ENCODE measurements at places on chromosomes 7 and 10.
A peak's percentile ranks its signal among the peaks of the same experiment; 100 is the strongest.

DNA sequence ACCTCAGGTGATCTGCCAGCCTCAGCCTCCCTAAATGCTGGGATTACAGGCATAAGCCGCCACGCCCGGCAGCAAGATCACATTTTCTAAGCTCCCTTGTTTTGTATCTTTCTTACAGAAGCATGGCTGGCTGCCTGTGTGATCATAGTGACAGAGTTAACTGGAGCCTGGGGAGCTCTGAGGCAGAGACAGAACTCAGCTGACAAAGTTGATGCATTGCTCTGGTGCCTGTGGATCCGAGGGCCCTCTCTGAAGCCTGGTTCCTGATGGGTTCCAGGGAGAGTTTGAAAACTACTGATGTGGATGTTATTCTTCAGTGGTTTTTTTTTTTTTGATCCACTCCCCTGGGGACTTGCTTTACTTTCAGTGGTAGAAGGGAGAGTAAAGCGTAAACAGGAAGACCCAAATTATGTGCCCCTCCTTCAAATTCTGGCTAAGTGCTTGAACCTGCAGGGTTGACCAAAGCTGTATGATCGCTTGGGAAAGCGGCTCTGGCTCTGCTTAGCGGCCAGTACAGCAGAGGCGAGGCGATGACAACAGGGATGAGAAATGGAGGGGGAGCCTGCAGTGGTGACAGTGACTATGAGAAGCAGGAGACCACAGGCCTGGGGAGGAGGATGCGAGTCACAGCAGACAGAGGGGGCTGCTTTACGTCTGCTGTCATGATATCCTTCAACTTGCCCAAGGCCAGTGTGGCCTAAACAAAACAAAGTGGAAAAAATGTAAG is 6.8 kb upstream of the EFCAB10 start:
- DNase-seq: no peak

DNA sequence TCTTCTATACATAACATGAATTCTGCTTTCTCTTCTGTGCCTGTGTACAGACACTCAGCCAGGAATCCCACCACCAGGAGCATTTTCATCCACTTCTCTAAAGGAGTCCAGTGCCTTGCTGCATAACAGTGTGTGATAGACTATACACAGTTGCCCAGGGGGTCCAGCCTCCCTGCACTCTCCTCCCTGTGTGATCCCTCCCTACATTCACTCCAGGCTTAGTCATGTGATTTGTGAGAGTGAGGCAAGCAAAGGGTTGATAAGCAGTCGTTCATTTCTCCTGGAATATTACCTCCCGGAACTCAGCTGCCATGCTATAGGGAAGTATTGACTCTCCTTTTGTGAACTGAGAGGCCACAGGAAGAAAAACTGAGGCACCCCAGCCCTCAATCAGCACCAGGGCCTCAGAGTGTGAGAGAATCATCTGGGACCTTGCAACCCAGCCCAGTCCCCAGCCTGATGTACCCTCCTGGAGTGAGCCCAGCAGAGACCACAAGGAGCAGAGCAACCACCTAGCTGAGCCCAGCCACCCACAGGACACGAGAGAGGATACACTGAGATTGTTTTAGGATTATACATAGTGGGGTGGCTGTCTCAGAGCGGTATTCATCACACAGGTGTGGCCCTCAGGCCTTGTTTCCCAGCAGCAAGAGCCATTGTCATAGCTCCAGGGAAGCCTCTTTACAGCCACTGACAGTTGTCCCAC is 45.0 kb upstream of the EEPD1 start:
- no peak for DNase-seq

- DNase-seq: no peak
These were observed 39.7 kb upstream of the HPS1 start for GRCh38 chr10:98486421-98486820.

- DNase-seq: no peak
These were observed 132.6 kb downstream of the GNAT3 start for GRCh38 chr7:80379034-80379982.

DNA sequence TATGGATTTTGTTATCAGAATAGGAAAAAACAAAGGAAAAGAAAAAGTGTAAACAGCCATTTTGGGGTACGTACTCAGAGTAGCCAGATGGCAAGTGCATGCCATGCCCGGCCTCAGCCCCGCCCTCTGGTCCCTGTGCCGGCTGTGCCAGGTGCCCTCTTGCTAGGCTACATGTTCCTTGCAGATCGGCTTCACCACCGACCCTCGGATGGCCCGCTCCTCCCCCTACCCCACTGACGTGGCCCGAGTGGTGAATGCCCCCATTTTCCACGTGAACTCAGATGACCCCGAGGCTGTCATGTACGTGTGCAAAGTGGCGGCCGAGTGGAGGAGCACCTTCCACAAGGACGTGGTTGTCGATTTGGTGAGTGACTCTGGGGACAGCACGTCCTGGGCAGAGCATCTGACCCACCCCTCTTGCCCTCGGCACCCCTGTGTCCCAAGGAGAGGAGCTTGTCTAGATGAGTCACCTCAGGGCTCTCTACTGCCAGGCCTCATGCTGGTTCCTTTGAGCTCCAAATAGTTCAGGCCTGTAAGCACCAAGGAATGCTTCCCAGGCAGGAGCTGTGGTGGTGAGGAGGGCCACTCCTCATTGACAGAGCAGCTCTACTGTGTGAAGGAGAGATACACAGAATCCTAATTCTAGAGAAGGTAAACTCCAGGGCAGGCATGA is 54.9 kb upstream of the ZMIZ2 start:
- DNase-seq: peak; percentile 58

DNA sequence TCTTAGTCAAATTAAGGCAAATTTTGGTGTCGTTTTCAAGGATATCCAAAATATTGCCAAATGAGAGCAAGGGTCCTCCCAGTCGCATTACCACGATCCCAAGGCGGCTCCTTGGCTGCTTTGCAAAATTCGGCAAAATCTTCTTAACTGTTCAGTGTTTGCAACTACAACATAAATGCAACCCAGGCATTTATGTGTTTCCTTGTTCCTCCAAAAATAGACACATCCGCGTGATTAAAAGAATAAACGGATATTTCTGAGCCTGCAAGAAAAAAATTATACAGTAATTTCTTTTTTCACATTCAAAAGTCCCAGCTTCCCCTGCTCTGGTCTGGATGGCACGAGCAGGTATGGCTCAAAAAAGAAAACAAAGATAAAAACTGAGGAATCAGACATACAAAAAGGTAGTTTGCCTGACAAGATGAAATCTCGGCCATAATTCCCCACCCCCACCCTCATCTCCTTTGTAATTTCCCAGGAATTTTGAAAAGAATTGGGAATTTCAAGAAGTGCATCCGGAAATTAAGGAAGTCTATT is 6.0 kb downstream of the SKIDA1 start:
- DNase-seq: no peak

GRCh38 chr7:152674860-152675758 is 832 bp downstream of the XRCC2 start:
- no peak for DNase-seq

DNA sequence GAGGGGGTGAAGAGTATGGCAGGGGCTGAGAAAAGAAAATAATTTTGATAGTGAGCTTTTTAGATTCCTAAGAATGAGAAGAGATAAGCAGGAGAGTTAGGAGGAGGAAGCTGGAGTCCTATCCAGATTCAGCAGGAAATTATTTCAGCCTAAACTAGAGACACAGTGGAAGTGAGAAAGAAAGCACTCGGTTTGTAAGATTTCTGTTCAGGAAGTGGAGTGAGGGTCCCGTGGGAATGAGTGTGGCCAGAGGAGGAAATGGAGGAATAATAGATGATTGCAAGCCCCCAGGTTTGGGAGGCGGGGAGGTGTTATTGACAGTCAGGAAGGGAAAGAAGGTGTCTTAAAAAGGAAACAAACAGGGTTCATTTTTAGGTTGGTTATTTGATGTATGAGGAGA is 84.8 kb upstream of the NRP1 start:
- no peak for DNase-seq

DNA sequence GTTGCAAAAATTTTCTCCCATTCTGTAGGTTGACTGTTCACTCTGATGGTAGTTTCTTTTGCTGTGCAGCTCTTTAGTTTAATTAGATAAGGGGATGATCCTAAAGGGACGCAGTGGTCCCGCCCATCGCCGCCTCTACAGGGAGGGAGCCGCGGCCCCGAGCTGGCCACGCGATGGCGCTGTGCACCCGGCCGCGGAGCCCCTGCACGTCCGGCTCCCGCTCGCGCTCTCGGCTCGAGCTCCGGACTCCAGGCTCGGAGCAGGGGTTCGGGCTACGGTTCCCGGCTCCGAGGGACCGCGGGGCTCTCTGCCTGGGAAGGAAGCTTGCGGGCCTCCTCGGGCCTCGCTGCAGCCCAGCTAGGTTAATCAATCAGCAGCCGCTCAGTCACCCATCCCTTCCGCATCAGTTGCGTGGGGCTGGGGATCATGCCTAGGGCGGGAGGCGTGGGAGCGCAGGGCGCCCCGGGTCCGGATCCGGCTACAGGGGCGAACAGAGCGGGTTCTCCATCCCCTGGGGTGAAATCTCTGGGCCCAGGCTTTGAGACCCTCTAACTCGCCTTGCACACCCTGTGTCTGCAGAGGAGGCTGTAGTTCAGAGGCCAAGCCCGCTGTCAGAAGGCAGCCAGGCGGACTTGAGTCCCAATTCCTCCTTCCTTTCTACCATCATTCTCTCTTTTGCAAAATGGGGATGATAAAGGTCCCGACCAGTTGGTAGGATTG is 97.9 kb downstream of the WDR11 start:
- peak; percentile 75 for DNase-seq

GRCh38 chr7:23434147-23434917 is 36.0 kb downstream of the IGF2BP3 start:
- no peak for DNase-seq

GRCh38 chr7:158494643-158495042 is 93.0 kb downstream of the PTPRN2 start:
- DNase-seq: no peak

- no peak for DNase-seq
These were observed 65.2 kb downstream of the GBF1 start for GRCh38 chr10:102310361-102311024.

GRCh38 chr10:1785835-1786234 is 48.5 kb upstream of the ADARB2 start:
- no peak for DNase-seq

DNA sequence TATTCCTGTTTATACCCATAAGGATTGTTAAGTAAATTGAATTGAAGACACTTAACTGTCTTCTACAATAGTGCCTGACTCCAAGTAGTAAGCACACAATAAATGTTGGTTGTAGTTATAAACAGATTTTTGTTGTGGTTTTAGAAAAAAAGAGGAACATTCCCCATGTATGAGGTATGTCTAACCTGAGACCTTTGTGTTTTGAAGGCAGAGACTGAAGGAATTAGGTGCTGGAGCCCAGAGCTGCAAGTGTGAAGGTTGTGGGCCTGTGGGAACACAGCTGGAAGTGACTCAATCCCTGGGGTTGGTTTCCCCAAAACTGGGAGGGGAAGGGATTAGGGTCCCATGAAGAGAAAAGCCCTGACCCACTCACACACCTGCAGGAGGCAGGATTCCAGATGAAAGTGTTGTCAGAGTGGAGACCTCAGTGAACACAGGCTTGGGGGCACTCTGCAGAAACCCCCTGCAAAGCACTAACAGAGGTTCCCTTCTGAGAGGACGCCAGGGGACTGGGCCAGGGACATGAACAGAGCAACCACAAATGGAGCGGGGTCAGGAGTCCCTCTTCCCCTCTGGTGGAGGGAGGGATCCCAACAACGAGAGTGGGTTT is 265.1 kb upstream of the KLF14 start:
- DNase-seq: no peak

DNA sequence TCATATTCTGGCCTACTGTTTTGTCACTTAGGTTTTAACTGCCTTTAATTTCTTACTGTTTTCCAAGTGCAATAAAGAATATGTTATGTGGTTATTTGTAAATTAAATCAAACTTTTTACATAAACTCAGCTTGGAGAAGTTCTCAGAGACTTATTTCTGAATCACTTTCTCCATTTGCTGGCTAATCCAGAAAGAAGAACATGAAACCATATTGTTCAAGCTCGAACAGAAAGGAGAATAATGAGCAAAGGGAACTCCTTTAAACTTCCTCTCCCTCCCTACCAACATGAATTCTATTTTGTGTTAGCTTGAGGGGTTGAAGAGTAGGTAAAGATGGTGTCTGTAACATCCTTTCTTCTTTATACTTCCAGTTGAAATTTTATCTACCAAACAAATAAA is 52.3 kb downstream of the SHTN1 start:
- DNase-seq: no peak

DNA sequence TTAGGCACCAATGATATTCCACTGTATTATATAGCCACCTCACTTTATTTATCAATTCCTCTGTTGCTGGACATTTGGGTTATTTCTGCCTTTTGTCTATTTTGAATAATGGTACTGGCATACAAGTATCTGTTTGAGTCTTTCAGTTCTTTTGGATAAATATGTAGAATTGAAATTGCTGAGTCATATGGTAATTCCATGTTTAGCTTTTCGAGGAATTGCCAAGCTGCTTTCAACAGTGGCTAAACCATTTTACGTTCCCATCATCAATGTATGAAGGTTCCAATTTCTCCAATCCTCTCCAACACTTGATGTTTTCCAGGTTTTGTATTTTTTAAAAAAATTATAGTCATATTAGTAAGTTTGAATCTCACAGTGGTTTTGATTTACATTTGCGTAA is 42.3 kb downstream of the JMJD1C start:
- DNase-seq: no peak

DNA sequence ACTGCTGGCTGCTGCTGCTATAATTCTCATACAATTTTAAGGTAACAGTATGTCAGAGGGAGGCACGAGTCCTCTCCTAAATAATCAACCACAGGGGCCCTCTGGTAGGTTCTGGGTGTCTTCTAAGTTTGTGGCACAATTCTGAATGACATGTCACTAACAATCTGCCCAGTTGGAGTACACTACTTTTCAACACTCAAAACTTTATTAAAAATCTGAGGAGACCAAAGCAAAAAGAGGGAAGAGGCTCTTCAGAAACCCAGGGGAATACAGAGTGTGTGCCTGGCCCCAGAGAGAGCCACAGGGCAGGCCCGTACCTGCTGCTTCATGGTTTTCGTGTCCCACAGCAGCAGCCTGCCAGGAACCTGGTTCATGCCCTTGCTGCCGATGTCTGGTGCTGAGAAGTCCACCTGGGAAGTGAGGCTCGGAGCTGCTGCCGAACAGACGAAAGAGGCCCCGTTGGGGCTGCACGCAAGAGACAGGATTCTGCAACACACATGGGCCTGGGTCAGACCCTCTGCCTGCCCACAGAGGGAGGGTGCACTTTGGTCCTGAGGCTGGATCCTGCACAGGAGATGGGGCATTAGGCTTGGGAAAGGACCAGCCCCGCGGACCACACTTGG is 18.3 kb downstream of the WDR91 start:
- no peak for DNase-seq

DNA sequence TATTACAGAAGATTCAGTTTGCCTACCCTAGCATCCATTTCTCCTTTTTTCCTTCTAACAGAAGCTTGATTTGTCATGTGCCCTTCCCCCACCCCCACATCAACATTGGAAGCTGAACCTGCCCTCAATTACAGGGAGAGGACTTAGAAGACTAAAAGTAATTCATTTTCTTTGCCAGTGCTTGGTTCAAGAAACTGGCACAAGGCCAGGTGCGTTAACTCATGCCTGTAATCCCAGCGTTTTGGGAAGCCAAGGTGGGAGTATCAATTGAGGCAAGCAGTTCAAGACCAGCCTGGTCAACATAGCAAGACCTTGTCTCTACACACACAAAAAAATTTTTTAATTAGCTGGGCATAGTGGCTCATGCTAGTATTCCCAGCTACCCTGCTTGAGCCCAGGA is 32.6 kb downstream of the CCNJ start:
- no peak for DNase-seq

Measured in heart right ventricle (tissue), 16 donors.